Progenitor cell of endocrine pancreas (in vitro differentiated cells): ENCODE measurements at places on chromosomes 6 and 20. TPM values are rescaled to one million over a fixed set of nuclear protein-coding genes. Genes with fewer than 3 reads are reported as not detected.

Gene PI16
- not detected in 2 replicates for total RNA-seq

Gene F13A1
- 0.24 and 0.31 TPM in 2 replicates for total RNA-seq

Gene SNAP25
- total RNA-seq = 7.7 and 8.2 TPM in 2 replicates

Gene DZANK1
- 12.5 and 14.0 TPM in 2 replicates for total RNA-seq

DNA sequence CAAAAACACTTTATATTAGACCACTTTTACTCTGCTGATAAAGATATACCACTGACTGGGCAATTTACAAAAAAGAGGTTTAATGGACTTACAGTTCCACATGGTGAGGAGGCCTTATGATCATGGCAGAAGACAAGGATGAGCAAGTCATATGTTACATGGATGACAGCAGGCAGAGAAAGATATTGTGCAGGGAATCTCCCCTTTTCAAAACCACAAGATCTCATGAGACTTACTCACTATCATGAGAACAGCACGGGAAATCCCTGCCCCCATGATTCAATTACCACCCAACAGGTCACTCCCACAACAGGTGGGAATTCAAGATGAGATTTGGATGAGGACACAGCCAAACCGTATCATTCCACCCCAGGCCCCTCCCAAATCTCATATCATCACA is 1383.8 kb upstream of the MAP3K7 start:
- DNase-seq = no peak
